ENCODE measurements at places on chromosomes 7 and 10.

- no peak for DNase-seq
Measured at GRCh38 chr7:15546272-15546792, 15.5 kb downstream of the AGMO start.

DNA sequence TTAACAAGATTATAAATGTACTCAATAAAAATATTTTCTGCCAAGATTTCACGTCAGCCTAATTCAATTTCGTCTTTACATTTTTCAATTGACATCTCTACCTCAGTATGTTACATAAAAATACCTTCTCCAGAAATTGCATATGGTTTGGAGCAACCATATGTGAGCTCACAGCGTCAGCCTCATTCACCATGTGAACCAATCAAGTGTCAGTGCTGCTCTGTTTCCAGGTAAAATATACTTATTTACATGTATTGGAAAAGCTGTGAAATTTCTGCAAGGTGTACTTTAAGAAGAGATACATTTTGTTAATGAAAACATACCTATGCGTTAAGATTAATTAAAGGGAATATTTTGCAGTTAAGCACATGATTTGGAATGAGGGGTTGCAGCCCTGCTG lies 110.7 kb upstream of the PRSS1 start:
- DNase-seq = no peak

DNA sequence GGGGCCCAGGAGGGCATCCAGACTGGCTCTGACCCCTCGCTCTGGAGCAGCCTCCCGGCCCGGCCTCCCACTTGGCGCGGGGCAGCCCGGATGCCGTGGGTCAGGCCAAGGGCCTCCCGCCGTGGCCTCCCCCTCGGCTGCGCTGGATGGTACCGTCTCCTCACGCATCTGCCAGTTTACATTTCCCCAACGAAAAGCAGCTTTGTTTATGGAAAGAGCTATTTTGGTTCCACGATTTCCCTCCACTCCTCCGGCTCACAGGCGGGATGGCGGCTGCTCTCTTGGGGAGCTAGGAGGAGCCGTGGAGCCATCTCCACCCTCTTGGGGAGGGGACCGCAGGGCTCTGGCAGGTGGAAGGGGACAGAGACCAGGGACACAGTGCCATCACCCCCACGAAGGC lies 93.2 kb upstream of the MYL10 start:
- no peak for DNase-seq

DNA sequence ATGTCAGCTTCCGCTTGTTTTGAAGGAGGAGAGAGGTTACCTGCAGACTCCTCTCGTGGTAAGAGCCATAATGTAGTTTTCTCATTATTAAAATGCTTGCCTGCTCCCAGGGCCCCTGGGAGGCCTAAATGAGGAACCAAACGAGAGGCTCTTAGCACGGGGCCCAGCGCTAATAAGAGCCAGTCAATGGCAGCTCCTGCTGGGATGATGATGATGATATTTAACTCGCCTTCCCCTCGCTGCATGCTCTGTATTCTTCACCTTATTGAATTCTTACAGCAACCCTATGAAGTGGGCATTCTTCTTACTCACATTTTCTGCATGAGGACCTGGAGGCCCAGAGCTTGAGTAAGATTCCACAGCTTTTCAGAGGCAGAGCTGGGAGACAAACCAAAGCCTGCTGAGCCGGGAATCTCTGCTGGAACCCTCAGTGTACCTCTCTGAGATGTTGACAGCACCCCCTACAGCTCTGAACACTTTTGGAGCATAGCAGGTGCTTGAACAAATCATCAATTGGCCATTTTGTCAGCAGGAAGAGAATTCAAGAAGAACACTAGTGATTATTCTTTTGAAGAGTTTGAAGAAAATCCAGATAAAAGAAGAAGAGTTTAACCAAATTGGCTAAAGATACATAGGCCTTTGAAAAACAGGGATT lies 93.1 kb upstream of the HABP2 start:
- DNase-seq = no peak

GRCh38 chr10:111831058-111831457 lies 352.5 kb downstream of the GPAM start:
- DNase-seq = no peak

- DNase-seq = no peak
Measured at GRCh38 chr10:75013522-75013921, 97.9 kb upstream of the SAMD8 start.

GRCh38 chr10:67306588-67307205 lies 380.9 kb downstream of the LRRTM3 start:
- no peak for DNase-seq

DNA sequence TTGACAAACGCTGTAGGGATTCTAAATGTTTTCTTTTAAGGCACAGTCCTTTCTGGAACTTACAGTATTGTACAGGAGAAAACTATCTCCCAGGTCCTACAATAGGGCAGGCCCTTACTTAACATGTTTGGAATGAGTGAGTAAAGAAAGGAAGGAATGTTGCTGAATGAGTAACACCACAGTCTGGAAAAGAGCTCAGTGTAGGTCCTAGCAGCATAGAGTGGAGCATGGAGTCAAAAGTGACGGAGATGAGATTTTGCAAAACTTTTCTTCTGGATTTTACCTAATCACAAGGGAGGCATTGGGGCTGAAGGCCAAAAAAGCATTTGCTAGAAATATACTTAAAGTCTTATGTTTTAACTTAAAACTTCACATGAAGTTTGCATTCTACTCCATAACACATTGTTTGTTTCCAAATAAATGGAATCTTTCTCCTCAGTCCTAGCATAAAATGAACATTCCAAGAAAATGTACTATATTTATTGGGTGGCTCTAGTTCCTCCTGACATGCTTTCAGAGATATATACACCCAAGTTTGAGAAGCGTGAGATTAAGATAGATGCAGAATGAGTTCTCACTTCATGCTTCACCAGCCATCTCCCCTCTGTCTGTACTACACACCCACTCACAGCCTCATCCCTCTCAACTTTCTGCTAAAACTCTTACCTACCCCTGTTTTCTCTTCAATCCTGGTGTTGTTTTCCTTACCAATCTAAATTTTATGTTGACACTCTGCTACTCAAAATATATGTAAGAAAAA lies 20.2 kb upstream of the ADD3 start:
- DNase-seq = no peak

GRCh38 chr10:107037192-107038122 lies 127.0 kb downstream of the SORCS1 start:
- no peak for DNase-seq

- DNase-seq = no peak
Measured at GRCh38 chr7:25885057-25885576, 266.9 kb upstream of the NFE2L3 start.

- DNase-seq = no peak
Measured at GRCh38 chr10:50605269-50605950, 18.3 kb downstream of the SGMS1 start.

- DNase-seq = no peak
Measured at GRCh38 chr7:156493942-156494341, 146.6 kb upstream of the RNF32 start.

- DNase-seq = no peak
Measured at GRCh38 chr10:63887023-63887589, 365.9 kb downstream of the REEP3 start.

DNA sequence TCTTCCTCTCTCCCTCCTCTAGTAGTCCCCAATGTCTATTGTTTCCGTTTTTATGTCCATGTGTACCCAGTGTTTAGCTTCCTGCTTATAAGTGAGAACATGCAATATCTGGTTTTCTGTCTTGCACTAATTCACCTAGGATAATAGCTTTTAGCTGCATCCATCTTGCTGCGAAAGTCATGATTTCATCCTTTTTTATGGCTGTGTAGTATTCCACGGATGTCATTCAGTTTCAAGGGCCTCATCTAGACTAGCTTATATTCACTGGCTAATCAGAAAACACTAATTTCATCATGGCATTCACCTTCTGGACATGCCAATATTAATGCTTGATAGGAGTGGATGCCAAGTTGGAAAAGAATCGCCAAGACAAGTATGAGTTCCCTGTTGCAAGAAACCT lies 619.6 kb upstream of the AUTS2 start:
- DNase-seq = no peak

GRCh38 chr7:20508109-20508508 lies 107.4 kb upstream of the ABCB5 start:
- DNase-seq = no peak

DNA sequence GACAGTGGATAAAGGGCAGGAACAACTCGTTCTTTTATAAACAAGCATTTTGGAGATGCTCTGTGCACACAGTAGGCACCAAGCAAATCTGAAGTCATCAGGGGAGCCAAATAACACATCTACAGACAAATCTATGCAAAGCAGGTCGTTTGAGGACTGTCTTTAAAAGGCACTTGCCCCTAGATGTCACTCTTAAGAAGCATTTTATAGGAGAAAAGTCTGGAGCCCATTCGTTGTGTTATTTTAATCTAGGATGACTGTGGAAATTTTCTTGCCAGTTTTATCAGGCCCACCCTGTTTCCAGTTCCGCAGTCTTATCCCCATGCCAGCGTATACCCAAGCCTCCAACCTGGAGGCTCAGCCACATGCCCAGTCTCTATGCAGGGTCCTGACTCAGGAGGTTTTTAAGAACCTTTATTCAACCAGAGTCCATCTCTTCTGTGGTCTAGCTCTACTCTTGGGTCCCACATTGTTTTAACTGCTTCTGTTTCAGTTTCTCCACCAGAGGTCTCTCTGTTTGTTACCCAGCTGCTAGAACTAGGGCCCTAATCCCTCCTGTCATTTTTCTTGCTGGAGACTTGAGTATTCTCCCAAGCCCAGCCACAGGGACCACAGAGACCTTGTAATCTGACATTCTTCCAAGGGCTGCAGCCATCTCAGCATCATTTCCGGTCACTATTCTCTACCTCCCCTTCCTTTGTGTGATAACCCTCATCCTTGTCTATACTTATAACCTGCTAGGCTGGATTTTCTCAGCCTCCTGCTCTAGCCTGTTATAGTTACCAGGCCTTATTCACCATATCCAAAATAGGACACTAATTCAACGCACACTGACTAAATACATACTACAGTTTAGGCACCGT lies 26.7 kb downstream of the PIK3CG start:
- no peak for DNase-seq

DNA sequence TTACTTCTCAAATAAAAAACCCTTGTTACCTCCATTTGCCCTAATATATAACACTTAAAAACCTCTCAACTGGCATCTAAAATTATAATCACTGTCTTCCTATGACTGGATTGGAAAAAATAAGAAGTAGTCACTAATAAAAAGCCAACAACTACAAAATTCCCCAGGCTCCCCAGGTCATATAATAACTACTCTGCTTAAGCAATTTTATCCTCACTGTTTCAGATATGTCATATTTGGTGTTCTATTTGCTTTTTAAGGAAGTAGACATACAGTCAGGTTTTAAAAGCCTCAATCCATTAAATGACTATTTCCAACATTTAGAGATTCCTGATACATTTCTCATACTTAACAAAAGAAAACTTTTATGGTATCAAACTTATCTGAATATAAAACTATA lies 2.4 kb downstream of the H2AZ2 start:
- no peak for DNase-seq

DNA sequence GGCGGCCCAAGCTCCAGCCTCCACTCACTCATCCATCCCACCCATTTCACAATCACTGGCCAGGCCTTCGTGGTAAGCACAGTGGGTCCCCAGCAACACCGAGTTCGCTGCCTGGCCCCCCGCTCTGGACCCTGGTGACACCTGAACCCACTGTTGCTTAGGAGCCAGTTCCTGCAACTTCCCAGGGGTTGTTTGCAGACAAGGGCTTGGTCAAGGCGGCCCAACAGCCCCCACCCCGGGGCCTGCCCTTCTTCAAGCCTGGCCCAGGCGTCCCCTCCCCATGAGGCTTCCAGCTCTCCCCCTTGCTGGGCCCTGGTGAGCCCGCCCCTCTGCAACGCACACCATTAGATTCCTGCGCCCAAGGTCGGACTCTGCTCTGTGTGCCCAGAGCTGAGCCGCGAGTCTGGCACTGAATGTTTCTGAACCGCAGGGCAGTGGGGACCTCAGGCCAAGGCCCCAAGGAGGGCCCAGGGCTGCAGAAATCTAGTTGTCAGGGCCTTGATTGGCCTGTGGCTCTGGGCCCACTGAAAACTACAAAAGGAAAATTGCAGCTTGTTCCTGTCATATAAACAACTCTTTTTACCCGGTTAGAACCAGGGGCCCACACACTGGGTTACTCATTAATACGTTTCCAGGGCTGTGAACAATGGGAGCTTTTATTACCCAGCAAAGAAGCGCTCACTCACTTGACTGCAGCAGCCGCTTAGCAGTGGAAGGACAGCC lies 2.1 kb upstream of the COX19 start:
- no peak for DNase-seq

- no peak for DNase-seq
Measured at GRCh38 chr7:29077176-29077575, 69.2 kb downstream of the CPVL start.

- DNase-seq = no peak
Measured at GRCh38 chr7:106110885-106111654, 1.0 kb downstream of the SYPL1 start.

DNA sequence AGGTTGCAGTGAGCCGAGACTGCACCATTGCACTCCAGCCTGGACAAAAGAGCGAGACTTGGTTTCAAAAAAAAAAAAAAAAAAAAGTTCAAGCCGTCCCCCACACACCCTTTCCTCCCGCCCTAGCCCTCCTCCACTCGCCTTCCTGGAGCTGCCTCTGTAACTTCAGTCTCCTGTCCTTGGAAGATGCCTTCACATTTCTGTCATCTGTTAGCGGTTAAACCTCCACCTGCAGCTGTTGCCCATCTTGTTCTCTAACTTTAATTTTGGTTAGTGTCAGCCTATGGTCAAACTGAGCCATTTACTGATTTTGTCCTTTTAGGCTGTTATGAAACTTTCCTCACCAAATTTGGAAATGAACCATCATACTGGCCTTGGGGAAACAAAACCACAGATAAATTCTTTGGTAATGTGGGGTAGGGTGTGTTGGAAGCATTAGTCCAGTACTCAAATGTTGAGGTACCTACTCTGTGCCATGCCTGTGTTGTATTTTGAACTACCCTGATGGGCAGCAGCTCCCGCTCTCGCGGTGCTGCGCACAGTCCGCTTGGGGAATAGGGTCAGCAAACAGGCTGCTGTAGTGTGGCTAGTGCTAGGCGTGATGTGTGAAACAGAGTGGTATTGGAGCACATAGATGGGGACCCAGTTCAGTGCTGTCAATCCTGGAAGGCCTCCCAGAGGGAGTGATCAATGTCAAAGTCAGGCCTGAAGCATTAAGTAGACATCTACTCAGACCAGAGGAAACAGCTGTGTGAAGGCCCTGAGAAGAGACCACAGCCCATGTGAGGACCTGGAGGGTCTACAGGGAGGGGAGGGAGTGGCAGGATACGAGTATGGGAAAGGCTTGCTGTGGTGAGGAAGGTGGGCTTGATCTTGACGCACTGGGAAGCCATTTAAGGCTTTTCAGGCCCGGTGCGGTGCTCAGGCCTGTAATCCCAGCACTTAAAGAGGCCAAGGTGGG lies 26.9 kb downstream of the SFXN4 start:
- no peak for DNase-seq

GRCh38 chr10:89388806-89389205 lies 3.6 kb upstream of the IFIT1 start:
- no peak for DNase-seq

- DNase-seq = no peak
Measured at GRCh38 chr7:43054052-43054722, 58.3 kb upstream of the HECW1 start.
